ENCODE measurements at places on chromosomes 1 and 21.

GRCh38 chr1:209839875-209840546 is 12.2 kb downstream of the UTP25 start:
- peak; percentile 92 for DNase-seq

- no peak for DNase-seq
Observed at GRCh38 chr1:193216920-193217319, 30.5 kb upstream of the B3GALT2 start.

DNA sequence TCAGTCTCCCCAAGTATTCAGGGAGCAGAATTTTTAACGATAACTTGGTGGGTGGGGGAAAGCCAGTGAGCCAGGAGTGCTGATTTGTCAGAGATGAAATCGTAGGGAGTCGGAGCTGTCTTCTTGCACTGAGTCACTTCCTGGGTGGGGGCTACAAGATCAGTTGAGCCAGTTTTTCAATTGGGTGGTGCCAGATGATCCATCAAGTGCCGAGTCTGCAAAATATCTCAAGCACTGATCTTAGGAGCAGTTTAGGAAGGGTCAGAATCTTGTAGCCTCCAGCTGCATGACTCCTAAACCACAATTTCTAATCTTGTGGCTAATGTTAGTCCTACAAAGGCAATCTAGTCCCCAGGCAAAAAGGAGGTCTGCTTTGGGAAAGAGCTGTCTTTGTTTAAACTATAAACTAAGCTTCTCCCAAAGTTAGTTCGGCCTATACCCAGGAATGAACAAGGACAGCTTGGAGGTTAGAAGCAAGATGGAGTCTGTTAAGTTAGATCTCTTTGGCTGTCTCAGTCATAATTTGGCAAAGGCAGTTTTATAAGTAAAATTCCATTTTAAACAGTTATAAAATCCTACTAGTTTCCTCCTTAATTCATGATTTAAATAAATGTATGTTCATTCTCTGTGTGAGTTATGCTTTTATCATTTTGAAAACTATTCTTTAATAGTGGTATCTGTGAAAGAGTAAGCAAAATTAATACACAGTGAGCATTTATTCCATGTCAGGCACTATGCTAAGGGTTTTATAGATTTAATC is 51.7 kb downstream of the SLC16A1 start:
- DNase-seq: no peak

DNA sequence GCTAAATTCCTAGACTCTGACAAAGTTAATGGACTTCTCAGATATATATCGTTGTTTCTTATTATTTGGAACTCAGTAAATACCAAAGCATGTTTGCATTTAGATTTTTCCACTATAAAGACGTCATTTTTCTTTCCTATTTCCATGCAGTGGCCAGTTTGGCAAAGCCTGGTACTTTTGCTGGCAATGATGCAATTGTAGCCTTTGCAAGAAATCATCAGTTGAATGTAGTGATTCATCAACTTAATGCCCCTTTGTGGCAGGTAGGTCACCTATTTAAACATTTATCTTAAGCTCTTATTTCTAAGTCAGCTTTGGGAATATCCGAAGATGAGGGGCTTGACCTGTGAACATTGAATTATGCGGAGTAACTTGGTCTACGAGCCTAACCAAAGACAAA is 12.0 kb downstream of the OTUD3 start:
- DNase-seq: no peak

GRCh38 chr1:8822373-8823294 is 5.2 kb upstream of the RERE start:
- no peak for DNase-seq

- DNase-seq: no peak
Observed at GRCh38 chr1:240833075-240833474, 221.1 kb upstream of the GREM2 start.

- DNase-seq: peak; percentile 8
Observed at GRCh38 chr21:41170442-41170841, 2.5 kb downstream of the BACE2 start.

DNA sequence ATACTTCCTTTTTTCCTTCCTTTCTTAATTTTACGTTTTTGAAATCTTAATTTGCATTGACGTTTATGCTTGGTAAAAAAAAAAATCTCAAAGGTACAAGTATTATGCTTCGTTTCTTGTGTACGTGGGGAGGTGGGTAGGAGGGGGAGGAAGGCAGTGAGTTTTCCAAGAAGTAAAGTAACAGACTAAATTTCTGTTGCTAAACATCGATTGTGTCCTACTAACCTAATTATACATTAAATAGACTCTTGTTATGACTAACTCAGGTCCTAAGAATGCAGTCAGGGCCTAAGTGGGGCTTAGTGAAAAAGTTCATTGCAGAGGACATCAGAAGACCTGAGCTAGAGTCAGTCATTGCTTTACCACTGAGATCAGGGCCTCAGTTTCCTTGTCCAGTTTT is 17.5 kb downstream of the NEK7 start:
- no peak for DNase-seq

DNA sequence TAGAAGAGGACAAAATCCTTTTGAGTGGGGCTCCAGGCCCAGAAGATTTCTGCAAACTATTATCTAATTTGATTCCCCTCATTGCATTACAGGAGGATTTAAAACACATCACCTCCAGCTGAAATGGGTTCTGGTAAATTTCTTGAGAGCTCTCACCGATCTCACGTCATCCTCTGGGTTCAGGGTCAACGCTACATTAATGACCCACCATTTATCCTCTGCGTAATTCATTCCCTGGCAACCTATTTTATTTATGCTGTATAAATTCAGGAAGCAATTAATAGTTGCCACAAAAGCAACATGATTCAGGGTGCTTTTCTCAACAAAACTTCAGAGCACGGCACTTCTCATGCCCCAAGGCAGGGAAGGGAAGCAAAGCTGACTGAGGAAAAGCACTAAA is 38.9 kb downstream of the LMX1A start:
- no peak for DNase-seq

DNA sequence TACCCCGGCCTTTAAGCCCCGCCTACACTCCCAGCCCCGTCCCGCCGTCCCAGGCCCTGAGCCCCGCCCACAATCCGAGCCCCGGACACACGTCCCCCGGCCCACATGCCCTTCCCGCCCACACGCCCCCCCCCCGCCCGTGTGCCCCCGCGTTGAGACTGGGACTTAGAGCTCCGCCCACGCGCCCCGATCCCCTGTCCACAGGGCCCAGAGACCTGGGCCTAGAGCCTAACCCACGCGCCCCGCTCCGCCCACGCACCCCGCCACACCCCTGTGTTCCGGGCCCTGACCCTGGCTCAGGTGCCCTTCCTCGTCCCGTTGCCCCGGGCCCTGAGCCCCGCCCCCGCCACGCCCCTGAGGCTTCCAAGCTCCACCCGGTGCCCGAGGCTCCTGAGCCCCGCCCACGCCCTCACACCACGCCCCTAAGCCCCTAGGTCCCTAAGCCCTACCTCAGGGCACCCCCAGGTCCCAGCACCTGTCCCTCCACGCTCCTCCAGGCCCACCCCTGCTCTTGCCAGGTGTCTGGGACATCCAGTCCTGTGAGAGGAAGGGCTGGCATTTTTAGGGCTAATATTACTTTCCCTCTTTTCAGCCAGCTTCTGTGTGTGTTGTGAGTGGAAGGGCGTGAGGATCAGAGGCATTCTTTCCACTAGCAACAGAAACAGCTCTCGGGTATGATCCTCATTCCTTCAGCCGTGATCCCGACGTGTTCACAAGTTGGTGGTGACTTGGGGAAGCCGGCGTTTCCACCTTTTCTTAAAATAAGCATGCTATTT is 552 bp upstream of the GPR157 start:
- DNase-seq: no peak

- DNase-seq: no peak
Observed at GRCh38 chr1:31497601-31498000, 78.7 kb upstream of the TINAGL1 start.

GRCh38 chr1:1141244-1141910 is 25.5 kb upstream of the C1orf159 start:
- no peak for DNase-seq

GRCh38 chr1:20590306-20590777 is 1.4 kb downstream of the CDA start:
- DNase-seq: no peak

GRCh38 chr1:221800831-221801230 is 58.9 kb upstream of the DUSP10 start:
- no peak for DNase-seq

- no peak for DNase-seq
Observed at GRCh38 chr1:65056234-65056633, 89.9 kb upstream of the JAK1 start.

- no peak for DNase-seq
Observed at GRCh38 chr21:46617267-46618051, 12.6 kb upstream of the S100B start.

- no peak for DNase-seq
Observed at GRCh38 chr1:221289103-221289502, 409.9 kb downstream of the HLX start.

DNA sequence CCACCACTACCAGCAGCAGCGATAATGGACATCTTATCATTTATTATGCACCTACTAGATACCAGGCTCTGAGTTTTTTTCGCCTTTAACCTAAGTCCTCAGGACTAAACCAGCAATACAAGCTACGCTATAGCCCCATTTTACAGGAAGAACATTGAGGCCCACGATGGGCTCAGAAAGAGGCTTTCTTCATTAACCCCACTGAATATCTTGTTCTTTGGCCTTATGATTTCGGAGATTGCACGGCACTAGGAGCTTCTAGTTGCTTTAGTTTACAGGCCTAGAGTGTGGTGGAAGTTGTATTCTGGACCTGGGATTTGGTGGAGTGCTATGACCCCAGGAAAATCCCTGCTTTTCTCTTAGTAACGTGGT is 1.5 kb downstream of the SESN2 start:
- DNase-seq: no peak

DNA sequence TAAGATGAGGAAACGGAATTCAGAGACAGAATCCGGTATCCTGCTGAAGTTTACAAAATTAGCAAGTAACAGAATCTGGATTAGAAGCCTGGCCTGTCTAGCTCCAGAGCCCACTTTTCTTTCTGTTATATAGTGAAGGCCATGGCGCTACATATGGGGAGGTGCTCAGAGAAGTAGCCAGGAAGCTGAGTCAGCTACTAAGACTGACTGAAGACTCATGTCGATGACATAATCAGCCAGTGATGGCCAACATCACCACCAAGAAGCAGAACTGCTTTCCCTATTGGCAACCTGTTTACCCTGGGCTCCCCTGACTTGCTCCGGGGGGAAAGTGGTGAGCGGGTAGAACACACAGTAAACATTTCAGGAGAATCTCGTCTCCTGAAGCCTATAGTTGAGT is 18.8 kb downstream of the LRRC52 start:
- no peak for DNase-seq

DNA sequence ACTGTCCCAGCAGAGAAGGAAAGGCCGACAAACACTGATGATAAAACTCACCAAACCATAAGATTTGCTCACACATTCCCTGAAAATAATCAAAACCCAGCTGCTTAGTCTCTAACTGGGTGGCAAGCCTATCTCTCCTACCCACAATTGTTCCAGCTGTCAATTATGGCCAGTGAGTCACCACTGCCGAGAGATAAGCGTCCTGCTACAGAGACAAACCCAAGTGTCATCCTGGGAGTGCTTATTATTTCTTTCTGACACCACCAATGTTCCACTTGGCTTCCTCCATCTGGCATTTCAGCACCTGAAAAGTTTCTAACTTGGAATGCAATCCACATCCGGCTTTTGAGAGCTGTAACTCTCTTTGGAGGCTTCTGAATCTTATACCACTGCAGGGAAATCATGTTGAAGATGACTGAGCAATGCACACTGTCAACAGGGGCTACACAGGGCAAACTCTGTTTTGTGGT is 51.5 kb upstream of the VAV3 start:
- DNase-seq: no peak

GRCh38 chr1:88695781-88696180 is 11.7 kb downstream of the PKN2 start:
- no peak for DNase-seq

DNA sequence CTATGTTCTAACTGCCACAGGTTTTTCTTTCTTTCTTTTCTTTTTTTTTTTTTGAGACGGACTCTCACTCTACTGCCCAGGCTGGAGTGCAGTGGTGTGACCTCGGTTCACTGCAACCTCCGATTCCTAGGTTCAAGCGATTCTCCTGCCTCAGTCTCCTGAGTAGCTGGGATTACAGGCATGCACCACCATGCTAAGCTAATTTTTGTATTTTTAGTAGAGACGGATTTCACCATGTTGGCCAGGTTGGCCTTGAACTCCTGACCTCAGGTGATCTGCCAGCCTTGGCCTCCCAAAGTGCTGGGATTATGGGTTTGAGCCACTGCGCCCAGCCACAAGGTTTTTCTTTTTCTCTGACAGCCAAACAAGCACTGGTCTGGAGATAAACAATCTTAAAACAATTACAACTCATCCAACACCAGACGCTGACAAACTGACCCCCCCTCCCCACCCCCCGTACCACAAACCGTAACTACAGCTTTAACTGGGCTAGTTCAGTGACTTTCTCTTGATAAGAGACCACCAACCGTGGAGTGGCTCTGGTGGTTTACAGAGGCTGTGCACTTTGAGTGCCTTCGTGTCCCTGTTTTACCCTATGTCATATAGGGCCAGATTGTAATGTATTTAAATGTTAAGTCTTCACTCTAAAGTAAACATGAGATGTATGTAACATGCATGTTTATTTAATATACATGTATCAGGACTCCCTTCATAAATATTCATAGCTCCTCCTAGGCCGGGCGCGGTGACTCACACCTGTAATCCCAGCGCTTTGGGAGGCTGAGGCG is 19.5 kb upstream of the PUM1 start:
- DNase-seq: no peak

- DNase-seq: no peak
Observed at GRCh38 chr1:71693581-71693980, 588.8 kb downstream of the NEGR1 start.

DNA sequence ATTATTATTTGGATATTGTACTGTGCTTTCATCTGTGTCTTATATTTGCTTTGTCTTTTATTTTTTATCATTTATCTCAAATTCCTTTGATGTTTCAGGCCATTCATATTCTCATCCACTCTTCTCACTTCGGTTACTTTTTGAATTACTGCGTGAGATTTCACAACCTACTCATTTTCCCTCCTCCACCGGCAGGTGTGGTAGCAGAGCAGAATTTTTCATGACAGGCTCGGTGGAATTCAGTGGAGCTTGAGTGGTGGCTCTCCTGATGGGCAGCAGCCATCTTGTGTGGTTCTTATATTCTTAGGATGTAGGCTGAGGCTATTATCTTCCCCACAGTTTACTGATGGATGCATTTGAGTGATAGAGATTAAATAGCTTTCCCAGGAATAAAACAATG is 92.3 kb upstream of the IVNS1ABP start:
- no peak for DNase-seq

DNA sequence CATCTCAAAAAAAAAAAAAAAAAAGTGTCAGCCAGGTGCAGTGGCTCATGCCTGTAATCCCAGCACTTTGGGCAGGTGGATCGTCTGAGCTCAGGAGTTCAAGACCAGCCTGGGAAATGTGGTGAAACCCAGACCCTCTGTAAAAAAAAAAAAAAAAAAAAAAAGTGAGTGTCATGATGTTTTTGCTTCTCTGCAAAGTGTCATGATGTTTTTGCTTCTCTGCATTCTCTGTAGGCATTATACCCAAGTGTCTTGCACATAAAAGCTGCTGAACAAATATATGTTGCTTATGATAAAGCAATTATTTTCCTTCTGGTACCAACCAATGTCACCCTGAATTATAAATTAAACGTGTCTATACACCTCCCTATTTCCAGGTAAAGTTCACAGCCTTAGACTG is 1.7 kb downstream of the ACBD6 start:
- no peak for DNase-seq

GRCh38 chr1:22919341-22920025 is 53.2 kb downstream of the LACTBL1 start:
- no peak for DNase-seq

- no peak for DNase-seq
Observed at GRCh38 chr1:204102029-204102611, 29.2 kb downstream of the SOX13 start.

GRCh38 chr21:35648512-35648911 is 411.8 kb downstream of the SETD4 start:
- DNase-seq: no peak

Measured in Panc1 (cell line).